Mammary epithelial cell (primary cell): ENCODE measurements at places on chromosomes 4 and X. TPM values are rescaled to one million over a fixed set of nuclear protein-coding genes. Genes with fewer than 3 reads are reported as not detected.

The SYN1 gene
- 0.45 and 0.88 TPM in 2 replicates for total RNA-seq

DNA sequence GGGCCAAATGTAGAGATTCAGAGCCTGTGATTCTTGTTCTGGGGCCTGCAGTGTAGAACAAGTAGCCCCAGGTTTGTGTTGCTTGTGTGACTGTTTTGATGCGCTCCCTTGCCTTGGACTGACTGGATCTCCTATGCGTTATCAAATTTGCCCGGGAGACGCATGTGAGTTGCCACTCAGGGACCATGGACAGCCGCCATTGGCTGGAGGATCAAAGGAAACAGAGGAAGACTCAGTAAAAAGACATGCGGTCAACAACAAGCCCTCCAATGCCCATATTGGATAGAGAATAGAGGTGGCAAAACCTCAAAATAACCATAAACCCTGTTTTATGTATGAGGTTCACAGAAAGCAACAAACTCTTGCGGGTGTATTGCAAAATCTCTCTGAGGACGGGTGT is 327.5 kb upstream of the IGFBP7 start:
- no peak for DNase-seq

- DNase-seq: no peak
These were observed 81.7 kb downstream of the SLC10A7 start for GRCh38 chr4:146439999-146440398.

The STPG2 gene
- total RNA-seq: 0.17 TPM

The PPP4R3C gene
- not detected in 2 replicates for total RNA-seq

GRCh38 chrX:132088864-132089263 is 39.0 kb downstream of the FRMD7 start:
- no peak for DNase-seq

The EFHC2 gene
- total RNA-seq: not detected in 2 replicates

The LANCL3 gene
- 0.56 and 1.4 TPM in 2 replicates for total RNA-seq

DNA sequence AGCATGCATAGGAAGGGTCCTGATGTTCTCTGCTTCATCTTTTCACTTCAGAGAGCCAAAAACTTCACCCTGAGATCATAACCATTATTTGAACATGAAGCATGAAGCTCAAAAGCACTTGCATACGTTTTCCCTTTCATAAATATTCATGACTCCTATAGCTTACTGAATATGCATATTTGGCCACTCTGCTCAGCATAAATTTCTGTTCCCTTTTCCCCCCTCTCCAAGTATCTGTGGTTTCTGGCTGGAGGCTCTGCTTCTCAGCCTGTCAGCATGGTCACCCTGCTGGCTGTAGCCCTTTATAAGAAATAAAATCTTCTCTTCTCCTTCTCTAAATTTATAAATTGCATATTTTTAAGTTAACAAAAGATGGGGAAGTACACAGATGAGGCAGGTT is 384.7 kb upstream of the AGA start:
- DNase-seq: no peak

GRCh38 chrX:46782034-46782433 is 23.1 kb upstream of the SLC9A7 start:
- no peak for DNase-seq

DNA sequence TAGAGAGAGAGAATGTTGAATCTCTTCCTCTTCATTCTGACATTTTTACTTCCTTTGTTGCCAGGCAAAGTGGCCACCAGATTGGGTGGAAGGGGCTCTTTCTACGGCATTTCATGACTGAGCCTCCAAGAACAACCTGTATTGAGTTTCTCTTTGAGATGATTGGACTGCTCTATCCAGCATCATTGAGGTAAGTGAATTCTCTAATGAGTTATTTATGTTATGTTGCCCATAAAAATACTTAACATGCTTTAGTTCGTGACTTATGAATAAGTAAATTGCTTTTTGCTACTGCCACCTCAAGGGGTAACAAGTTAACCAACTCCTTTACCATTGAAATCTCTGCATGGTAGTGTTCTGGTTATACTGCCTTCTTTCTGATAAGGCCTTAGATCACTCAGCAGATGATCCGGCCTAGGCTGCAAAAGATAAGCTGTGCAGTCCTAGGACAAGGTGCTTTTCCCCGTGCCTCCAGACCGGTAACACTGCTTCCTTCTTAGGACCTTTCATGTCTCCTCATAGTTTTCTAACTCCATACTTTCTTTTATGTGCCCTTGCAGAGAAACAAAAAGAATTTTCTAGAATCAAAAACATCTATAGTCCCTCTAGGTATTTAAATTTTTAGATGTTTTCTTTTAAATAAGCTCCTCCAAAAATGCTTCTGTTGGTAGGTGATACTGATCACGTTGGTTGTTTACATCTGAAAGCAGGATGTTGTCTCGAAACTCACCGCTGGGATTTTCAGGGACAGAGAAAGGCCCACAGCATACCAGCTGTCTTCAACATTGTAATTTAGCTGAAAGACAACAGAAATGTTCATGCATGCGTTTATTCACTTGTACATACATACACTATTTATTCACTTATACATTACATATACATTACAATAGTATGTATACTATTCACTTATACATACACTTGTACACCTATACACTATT is 157.1 kb upstream of the RBPJ start:
- DNase-seq: no peak

The ABCG2 gene
- 2.5 TPM for total RNA-seq

The CTAG1B gene
- total RNA-seq: not detected

The DACH2 gene
- 0.28 and 1.4 TPM in 2 replicates for total RNA-seq

- DNase-seq: no peak
These were observed 47.1 kb downstream of the ALG13 start for GRCh38 chrX:111728096-111728495.

DNA sequence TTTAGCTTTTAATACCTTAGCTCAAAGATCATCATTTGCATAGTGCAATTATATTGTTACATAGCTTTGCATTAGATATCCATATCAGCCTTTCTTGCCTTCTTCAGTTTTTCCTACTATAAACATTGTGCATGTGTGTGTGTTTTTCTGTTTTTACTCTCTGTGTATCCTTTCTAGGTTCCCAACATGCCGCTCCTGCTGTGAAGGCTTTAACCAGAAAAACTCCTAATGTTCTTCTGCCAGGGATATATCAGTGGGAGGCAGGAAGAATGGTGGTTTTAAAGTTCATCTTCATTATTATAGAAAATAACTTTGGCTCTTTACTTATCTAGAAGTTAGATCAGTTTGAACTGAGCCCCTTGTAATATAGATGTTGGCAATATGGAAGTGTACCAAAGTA is 61.2 kb downstream of the CPE start:
- no peak for DNase-seq

The FANCB gene
- 2.0 TPM for total RNA-seq
